ENCODE measurements at places on chromosomes 4 and X. TPM values are rescaled to one million over a fixed set of nuclear protein-coding genes. Genes with fewer than 3 reads are reported as not detected.

DNA sequence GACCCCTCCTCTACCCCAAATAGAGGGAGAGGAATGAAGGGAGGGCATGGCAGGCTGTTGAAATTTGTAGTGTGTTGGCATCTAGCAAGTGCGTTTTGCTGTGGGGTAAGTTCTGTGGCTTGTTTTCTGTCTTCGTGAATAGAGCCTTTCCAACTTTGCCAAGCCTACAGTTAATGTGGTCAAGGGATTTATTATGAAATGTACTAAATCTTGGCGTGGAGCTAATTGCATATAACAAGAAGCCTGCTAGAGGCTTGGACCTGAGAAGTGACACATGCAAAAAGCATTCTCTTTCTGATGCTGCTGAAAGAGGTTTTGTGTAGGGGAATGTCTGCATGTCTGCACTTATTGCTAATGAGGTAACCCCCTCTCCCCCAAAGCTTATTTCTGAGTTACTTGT, 132.2 kb downstream of the BMPR1B start:
- DNase-seq = no peak

DNA sequence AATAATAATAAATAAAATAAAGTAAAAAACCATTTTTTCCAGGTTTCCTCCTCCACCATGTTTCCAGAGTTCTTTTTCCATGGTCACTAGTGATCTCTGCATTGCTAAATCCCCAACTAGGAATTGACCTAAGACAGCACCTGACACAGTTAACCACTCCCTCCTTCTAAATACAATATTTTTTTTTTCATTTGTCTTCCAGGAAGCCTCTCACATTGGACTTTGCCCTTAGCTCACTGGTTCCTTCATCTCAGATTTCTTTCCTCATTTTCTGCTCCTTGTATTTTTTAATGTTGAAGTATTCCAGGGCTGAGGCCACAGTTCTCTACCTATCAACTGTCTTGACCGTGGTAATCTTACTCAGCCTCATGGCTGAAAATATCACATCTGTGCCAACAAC, 187.3 kb upstream of the FAM241A start:
- no peak for DNase-seq

DTHD1 gene
- 0.12 TPM for total RNA-seq

DNA sequence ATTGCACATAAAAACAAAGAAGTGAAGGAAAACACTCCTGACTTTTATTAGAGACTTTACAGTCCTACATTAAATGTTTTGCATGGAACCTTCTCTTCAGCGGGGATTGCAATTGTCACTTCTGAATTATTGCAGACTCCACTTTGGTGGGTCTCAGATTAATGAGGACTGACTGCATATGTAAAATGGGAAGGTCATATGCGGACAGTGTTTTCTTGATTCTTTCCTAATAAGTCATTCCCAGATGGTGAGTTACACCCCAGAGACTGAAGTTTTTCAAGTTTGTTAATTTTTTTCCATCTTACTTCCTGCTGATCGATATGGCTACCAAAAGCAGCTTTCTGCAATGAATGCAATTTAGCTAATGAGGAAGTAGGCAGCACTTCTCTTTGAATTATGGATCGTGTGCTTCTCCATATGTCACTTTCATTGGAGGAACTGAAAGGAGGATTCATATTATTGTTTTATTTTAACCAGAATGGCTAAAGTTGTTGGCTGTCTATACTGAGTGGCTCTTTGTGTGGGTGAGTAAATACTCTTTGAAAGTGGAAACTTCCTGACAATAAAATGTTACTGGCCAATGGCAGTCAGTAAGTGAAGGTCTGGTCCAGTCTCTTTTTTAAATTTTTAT, 119.3 kb upstream of the CLNK start:
- no peak for DNase-seq

GLUD2 gene
- 0.21 TPM for total RNA-seq

GRCh38 chr4:138458751-138459150, 216.6 kb upstream of the SLC7A11 start:
- DNase-seq = no peak

- no peak for DNase-seq
These were observed 1.2 kb upstream of the LETM1 start for GRCh38 chr4:1856943-1857699.

GRCh38 chr4:125689805-125690204, 375.1 kb downstream of the FAT4 start:
- DNase-seq = no peak
